ENCODE measurements at places on chromosomes 1 and 21. TPM values are rescaled to one million over a fixed set of nuclear protein-coding genes. Genes with fewer than 3 reads are reported as not detected.

Gene CLDN19
- not detected for total RNA-seq

Gene EPHA8
- total RNA-seq: not detected

Gene KRTAP13-2
- not detected for total RNA-seq

Gene NBL1
- total RNA-seq: 3.3 TPM

Gene NBPF6
- total RNA-seq: not detected

- DNase-seq: no peak
These were observed 76.0 kb upstream of the PPM1J start for GRCh38 chr1:112790920-112791722.

DNA sequence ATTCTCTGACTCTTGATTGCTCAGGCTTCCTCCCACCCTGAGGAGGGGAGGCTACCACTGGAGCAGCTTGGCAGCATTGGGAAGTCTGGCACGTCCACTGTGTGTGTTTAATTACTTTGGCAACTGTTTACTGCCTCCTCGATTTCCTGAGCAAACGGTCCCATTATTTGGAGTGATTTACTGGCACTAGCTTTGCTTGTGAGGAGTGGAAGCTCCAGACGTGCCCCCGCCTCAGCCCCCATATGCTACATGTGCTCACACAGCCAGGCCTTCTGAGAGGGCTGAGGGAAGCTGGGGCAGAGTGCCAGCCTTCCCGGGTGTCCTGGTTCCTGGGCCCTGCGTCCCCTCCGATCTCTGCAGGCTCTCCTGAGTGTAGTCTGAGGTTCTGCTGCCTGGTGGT, 306.2 kb downstream of the PTPRU start:
- no peak for DNase-seq

- DNase-seq: no peak
These were observed 46.0 kb downstream of the RUNX1 start for GRCh38 chr21:35002879-35003722.

DNA sequence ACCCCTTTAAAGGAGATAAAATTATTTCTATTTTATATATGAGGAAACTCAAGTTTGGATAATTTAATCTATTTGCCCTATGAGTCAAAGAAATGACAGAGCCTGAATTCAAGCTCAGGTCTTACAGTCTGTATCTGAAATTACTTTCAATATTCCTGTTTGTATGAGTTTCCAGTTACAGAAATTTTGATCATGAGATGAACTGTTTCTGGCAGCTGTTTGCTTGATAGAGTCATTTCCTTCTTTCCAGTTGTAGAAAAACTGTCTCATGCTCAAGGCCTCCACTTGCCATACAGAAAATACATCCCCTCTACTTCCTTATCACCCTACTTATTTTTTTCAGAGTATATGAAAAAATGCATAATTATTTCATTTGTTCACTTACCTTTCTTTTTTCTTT, 87.6 kb downstream of the PTPRC start:
- DNase-seq: no peak

GRCh38 chr1:245648749-245649522, 494.2 kb downstream of the KIF26B start:
- DNase-seq: no peak

- no peak for DNase-seq
These were observed 42.0 kb downstream of the STUM start for GRCh38 chr1:226590614-226591013.

GRCh38 chr1:66747501-66747900, 4.8 kb upstream of the DYNLT5 start:
- no peak for DNase-seq

- no peak for DNase-seq
These were observed 136.2 kb downstream of the PSMG1 start for GRCh38 chr21:39047046-39047445.

- no peak for DNase-seq
These were observed 37.1 kb downstream of the PLA2G4A start for GRCh38 chr1:186865857-186866256.

GRCh38 chr1:154469844-154470560, 32.0 kb upstream of the TDRD10 start:
- no peak for DNase-seq

- DNase-seq: peak; percentile 51
These were observed at the start of gene KDF1 for GRCh38 chr1:26959722-26960624. Gene KDF1 (minus strand): TSS chr1:26960468. CDS start chr1:26952380, 8,088 bp downstream.

- DNase-seq: peak; percentile 50
These were observed 1.9 kb upstream of the SAMSN1 start for GRCh38 chr21:14547834-14548513.

- DNase-seq: no peak
These were observed 287.8 kb upstream of the CHRM3 start for GRCh38 chr1:239098400-239099037.

- no peak for DNase-seq
These were observed 49.8 kb downstream of the DDR2 start for GRCh38 chr1:162682013-162682419.

DNA sequence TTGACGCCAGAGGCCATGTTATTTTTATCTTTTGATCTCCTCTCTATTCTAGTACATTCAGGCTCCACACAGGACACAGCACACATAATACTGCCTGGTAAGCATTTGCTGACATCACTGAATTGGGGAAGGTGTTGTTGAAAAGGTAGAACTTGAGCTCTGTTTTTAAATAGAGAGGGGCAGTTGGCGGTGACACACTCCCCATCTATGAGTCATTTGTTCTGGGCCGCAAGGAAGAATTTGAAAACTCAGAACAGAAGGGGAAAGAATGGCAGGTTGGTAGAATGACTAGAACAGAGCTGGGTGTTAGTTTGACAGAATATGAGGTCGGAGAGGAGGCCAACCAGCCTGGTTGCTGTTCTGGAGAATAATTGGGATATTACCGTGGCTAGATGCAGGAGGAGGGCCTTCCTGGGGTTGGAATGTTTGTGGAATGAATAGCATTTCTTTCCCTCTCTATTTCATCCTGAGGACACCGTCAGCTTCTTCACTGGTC, 52.1 kb upstream of the ERRFI1 start:
- DNase-seq: no peak

- no peak for DNase-seq
These were observed 358.7 kb downstream of the RRAGC start for GRCh38 chr1:38500891-38501290.

DNA sequence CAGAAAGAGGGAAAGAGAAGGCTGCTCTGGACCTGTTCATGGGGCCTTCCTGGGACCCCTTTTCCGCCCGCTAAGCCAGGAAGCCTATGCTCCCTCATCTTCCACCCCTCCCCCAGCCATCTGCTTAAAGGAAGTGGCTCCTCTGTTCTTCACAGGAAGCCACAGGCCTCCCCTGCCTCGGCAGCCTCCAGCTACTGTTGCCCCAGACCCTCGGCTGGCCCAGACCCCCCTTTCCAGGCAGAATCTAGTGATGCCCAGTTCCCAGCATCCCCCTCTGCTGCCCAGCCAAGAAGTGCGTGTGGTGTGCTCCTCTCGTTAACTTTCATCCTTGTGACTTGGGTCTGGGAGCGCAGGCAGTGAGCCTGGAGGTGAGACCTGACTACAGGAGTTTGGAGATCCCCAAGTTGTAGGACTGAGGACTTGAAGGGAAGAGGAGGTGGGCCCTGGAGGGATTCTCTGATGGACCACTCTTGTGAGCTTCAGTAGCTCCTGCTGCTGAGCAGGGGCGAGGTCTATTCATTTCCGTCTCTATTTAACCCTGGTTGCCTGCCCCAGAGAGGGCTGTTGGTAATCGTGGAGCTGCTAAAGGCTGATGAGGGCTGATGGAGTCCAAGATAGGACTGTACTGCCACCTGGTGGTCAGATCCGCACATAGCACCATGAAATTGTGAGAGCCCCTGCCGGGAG, 9.1 kb downstream of the IFI6 start:
- DNase-seq: peak; percentile 82
